ENCODE measurements at places on chromosomes 3 and 15.

DNA sequence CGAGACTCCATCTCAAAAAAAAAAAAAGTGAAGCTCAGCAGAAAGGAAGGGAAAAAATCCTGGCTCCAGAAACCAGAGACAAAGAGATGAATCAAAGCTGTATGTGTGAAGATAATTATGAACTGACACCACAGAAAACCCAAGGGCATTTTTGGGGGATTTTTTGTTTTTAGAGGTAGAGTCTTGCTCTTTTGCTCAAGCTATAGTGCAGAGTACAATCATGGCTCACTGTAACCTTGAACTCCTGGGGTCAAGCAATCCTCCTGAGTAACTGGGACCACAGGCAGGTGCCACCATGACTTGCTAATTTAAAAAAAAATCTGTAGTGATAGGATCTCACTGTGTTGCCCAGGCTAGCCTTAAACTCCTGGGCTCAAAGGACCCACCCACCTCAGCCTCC, 22.8 kb downstream of the HCLS1 start:
- DNase-seq, result no peak

DNA sequence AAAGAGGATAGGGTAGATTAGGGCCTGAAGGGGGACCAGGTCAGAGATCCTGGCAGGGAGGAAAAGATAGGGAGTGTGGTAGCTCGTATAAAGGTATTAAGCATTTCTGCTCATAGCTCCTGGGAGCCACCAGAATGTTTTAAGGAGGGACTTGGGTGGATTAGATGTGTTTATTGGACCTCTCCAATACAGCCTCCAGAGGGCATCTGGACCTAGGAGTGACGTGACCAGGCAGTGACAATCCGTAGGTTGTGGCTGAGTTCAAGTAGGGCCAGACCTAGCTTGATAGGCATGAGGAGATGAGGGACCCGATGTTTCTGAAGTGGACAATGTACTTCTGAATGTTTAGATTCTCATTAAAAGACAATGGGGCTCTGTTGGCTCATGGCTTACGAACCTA, 435.2 kb downstream of the MCTP2 start:
- DNase-seq, result no peak

- no peak for DNase-seq
Observed at GRCh38 chr3:71541313-71541712, 42.2 kb downstream of the FOXP1 start.

DNA sequence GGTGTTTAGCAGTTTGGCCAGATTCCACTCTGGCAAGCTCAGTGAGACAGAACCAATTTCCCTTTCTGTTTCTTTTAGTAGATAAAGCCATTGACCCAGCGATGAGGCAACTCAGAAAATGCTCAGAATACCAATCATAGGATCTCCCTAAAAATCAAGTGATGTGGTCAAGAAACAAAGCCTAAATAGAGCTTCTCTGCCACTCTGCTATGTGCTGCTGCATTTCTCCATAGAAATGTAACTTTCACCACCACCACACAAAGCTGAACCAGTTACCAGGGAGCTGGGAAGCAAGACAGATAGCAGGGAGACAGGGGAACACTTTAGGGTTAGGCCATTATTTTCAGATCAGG, 109.8 kb downstream of the RPL22L1 start:
- no peak for DNase-seq
